ENCODE measurements at places on chromosomes 5 and 9.

GRCh38 chr5:180119031-180119902 lies 47.7 kb upstream of the RNF130 start:
- no peak for DNase-seq

- no peak for DNase-seq
Measured at GRCh38 chr5:9712911-9713310, 82.8 kb upstream of the TAS2R1 start.

DNA sequence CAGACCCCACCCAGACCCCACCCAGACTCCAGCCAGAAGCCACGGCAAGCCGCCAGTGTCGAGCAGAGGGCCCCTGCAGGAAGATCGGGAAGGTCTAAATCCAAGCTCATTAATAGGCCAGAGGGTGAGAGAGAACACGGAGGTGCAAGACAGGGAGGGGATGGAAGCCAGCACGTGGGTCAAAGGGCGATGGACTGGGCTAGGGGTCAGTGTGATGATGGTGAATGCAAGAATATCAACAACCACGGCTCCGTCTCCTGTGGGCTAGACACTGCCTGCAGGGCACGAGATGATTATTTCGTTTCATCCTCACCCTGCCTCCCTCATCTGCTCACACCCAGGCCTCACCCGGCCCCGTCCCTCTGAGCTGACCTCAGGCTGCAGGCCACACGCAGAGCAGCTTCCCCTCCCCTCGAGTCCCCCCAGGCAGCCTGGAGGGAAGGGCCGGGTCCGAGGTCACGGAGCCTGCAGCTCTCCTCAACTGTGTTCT lies 122.0 kb downstream of the COL23A1 start:
- no peak for DNase-seq

DNA sequence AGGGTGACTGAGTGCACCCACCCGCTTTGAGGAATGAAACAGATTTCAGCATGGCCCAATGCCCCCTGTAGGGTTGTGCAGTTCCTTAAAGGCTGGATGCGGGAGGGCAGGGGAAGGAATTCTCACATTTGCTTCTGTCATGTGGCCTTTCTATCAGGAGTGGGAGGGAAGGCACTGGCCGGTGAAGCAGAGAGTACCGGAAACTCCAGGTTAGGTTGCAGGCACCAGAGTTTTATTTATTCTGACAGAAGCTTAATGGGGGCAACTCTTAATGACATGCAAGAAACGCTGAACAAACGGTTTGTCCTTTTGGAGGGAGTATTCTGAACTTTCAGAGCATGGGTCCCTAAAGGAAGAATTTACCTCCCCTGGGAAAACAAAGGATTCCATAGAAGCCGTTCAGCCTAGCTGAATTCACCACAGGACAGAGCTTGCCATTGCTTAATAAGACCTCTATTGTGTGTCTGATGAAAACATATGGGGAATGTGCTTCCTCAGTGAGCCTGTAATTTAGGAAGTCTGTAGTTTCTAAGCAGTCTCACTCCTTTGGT lies 44.1 kb upstream of the EQTN start:
- no peak for DNase-seq

DNA sequence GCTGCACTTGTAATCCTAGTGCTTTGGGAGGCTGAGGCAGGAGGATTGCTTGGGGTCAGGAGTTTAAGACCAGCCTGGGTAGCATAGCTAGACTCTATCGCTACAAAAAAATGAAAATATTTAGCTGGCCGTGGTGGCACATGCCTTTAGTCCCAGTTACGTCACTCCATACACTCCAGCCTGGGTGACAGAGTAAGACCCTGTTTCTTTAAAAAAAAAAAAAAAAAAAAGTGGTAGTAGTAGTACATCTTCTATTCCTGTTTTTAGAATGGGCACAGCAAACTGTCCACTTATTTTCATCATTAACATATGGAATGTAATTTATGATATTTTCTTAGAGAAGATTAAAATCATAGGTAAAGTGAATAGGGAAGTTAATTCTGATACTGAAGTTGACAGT lies 48.2 kb downstream of the TRIO start:
- no peak for DNase-seq
